ENCODE measurements at places on chromosomes 2 and 18.

- no peak for DNase-seq
Measured at GRCh38 chr18:58364876-58365528, 263.9 kb downstream of the ALPK2 start.

DNA sequence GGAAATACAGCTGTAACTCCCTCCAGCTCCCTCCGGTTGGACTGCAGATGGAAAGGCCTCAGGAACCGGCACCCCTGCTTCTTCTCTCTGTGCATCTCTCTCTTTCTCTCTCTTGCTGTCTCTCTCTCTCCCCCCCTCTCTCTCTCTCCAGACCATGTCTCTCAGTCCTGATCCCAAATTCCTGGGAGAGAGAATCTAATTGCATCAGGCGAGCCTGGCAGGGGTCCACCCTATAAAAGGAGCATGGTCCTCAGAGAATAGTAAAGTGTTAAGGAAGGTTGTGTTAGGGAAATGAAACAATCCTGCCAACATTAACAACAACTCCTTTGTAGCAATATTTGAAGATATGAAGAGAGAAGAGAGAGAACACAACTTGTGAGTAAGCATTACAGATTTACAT is 36.7 kb downstream of the VIT start:
- DNase-seq: no peak

GRCh38 chr2:189952536-189953109 is 109.9 kb downstream of the MSTN start:
- DNase-seq: no peak

GRCh38 chr2:11399438-11399762 is 55.0 kb upstream of the ROCK2 start:
- no peak for DNase-seq

DNA sequence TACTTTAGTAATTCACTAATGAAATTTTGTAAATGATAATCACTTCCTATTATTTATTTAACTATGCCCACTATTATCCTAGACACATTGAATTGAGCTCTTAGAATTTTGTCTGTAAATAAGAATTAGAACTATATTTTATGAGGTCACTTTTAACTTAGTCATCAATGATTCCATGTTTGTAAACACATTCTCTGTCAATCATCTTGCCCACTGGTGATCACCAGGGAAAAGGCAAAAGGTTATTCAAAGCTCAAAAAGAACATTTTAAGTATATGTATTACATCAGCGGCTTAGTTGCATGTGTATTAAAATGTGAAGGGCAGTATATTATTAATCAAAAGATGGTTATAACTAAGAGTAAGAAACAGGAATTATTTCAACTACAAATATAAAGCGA is 25.2 kb downstream of the SCN9A start:
- no peak for DNase-seq

DNA sequence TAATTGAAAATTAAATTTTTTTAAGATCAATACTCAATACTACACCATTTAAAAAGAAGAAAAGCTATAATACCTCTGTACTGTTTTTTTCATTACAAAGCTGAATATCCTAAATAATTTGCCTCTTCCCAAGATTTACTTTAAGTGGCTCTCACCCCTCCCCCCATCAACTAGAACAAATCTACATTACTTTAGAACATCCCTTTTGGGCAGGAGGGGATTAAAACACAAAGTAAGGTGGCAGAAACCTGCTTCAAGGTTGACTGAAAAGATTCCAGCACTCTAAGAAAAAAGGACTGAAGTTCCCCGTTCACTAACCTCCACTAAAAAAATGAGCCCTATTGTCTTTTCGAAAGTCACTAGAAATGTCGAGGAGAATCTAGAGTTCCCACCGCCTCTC is 42.3 kb downstream of the SLC38A11 start:
- no peak for DNase-seq

DNA sequence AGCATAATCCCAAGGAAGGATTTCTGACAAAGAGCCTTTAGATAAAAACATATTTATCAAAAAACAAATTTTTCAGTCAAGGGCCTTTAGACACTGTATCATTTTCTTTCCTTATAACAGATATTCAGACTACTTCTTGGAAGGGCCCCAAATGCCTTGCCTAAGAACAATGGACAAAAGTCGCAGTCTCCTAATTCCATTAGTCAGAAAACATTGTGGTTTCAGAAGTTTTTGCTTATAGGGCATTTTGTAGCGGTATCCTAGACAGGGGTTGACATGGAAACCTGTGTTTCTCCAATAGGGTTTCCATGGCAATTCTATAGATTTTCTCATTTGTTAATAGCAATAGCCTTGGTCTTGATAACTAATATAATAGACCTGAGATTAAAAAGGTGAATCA is 36.7 kb upstream of the AGPS start:
- DNase-seq: no peak

DNA sequence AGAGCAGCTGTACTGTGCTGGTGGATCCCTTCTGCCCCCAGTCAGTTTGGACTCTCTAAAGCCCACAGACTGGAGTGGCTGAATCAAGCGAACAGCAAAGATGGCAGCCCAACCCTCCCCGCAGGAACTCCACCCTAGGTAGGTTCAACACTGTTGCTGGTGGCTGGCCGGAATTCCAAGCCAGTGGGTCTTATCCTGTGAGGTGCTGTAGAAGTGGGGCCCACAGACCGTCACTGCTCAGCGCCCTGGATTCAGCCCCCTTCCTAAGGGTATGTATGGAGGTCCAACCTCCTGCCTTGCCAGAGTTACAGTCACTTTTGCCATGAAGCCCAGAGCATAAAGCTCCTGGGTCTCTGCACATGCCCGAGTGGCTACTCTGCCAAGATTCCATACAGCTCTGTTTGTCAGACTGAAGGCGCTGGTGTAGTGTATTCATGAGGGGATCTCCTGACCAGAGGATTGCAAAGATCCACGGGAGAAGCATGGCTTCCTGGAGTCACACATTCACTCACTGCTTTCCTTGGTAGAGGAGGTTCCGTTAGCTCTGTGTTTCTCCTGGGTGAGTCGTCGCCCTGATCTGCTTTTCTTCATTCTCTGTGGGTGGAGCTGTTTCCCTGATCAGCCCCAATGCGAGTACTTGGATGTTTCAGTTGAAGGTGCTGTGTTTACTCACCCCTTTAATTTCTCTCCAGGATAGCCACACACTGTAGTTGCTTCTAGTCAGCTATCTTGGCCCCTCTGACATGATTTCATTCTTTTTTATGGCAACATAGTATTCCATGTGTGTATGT is 293.6 kb upstream of the THUMPD2 start:
- no peak for DNase-seq

- no peak for DNase-seq
Measured at GRCh38 chr18:25005541-25006403, 346.2 kb downstream of the ZNF521 start.

DNA sequence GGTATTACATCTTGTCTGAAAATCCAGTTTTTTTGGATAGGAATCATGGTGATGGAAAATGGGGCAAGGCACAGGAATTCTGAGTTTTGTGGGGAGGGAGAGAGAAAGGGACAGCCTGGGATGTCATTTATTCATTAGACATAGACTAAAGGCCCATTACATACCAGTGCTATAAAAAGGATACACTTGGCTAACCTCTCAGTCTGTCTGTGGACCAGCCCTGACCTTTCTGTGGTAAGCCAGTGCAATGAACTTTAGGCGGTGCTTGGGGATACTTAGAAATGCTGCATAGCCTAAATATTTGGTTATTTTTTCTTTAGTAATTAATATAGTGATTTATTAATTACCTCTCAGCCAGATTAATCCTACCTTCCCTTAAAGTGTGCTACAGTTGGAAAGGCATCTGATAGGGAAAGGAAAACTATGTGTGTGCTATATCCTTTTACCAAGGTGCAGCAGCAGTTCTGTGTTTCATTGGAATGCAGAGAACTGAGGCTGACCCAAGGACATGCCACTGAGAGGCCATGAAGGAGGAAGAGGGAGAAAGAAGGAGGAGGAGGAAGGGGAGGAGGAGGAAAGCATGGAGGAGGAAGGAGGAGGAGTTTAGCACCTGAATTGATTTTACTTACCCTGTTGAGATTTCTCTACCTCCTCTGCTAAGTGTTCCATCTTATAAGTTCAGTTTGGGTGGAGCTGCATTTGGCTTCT is 37.5 kb downstream of the KCNS3 start:
- no peak for DNase-seq

GRCh38 chr2:135742325-135742757 is 686 bp downstream of the UBXN4 start:
- peak; percentile 34 for DNase-seq

GRCh38 chr2:1757567-1757966 is 13.3 kb upstream of the PXDN start:
- DNase-seq: no peak

- no peak for DNase-seq
Measured at GRCh38 chr2:13030606-13031005, 313.9 kb downstream of the TRIB2 start.

- DNase-seq: no peak
Measured at GRCh38 chr2:230227216-230227615, 1.7 kb downstream of the SP140 start.

- DNase-seq: no peak
Measured at GRCh38 chr2:79855264-79856006, 342.6 kb downstream of the CTNNA2 start.

GRCh38 chr2:156874707-156875106 is 382.8 kb upstream of the GALNT5 start:
- DNase-seq: no peak

GRCh38 chr2:45706033-45706432 is 54.6 kb downstream of the PRKCE start:
- no peak for DNase-seq

DNA sequence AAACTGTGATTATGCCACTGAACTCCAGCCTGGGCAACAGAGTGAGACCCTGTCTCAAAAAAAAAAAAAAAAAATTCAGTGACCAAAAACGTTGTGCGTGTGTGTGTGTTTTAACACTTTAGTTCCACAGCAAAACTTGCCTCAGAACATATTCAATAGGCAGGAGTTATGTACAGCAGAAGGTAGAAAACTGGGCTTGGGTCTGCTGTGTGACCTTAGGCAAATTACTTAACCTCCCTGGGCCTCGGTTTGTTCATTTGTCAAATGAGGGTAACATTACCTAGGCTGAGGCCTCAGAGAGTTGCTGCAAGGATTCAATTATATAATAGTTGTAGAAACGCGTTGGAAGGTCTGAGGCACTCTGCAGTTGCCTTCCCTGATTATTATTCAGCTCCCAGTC is 10.3 kb upstream of the SCG2 start:
- no peak for DNase-seq

DNA sequence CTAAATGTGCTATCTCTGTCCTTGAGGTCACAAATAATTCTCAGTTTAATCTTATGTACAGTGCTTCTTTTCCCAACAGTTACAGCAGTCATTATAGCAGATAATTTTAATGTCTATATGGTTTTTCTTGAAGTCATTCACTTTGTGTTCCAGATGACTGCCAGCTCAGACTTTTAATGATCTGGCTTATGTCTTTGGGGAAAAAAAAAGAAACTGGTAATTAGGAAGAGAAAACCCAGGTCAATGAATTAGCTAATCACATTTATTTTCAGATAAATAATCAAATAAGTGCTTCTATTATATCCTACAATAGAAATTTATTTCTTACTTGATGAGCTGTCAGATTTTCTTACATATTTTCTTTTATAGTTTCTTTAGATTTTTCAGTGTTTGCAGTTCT is 96.0 kb downstream of the COMMD1 start:
- no peak for DNase-seq

DNA sequence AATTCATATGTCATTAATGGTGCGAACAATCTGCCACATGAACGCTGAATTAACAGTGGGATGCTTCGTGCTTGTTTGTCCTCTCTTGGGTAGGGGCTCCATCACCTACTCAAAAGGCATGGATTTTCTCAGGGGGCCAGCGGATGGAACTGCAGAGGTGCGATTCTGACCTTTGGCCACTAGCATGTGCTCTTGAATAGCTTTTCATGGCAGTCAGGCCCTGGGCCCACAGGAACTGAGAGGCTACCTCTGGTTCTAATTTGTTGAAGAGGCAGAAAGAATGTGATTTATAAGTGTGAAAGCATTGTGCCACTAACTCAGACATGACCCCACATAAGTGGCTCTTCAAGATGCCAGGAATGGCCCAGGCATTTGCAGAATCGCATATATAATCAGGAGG is 283.2 kb downstream of the INSIG2 start:
- DNase-seq: no peak

- DNase-seq: no peak
Measured at GRCh38 chr2:16285813-16286510, 345.6 kb downstream of the MYCN start.

DNA sequence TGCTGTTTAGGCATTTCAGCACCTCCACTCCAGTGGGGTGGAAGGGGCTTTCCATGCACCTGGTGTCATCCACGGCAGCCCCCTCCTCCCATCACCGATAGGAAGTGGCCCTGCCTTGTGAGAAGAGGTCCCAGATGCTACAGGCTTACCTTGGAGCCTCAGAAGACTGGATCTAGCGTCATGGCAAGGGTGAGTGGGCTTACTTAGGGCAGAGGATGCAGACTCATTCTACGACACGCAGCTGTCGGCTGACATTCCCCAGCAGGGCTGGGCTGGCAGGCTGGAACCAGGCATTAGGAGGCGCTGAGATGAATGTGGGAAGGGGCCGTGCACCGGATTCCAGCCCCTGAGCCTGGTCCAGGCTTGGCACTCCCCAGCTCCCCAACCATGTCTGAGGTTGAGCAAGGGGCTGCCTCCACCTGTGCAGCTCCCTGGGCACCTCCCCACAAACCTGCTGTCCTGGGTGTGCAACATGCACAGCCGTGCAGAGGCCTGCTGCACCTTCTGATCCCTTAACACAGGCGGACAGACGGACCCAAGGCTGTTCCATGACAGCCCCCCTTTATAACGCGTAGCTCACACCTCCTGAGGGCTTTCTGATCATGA is 1.7 kb upstream of the PRLH start:
- no peak for DNase-seq

GRCh38 chr2:47266939-47267710 is 112.0 kb upstream of the STPG4 start:
- DNase-seq: no peak

- DNase-seq: no peak
Measured at GRCh38 chr2:198173242-198173641, 368.8 kb downstream of the PLCL1 start.
